ENCODE measurements at places on chromosomes 1 and 21.

- no peak for DNase-seq
Observed at GRCh38 chr21:44931501-44932407, 8.1 kb upstream of the SLX9 start.

GRCh38 chr1:7960165-7960564 is 1.3 kb upstream of the PARK7 start:
- DNase-seq = no peak

DNA sequence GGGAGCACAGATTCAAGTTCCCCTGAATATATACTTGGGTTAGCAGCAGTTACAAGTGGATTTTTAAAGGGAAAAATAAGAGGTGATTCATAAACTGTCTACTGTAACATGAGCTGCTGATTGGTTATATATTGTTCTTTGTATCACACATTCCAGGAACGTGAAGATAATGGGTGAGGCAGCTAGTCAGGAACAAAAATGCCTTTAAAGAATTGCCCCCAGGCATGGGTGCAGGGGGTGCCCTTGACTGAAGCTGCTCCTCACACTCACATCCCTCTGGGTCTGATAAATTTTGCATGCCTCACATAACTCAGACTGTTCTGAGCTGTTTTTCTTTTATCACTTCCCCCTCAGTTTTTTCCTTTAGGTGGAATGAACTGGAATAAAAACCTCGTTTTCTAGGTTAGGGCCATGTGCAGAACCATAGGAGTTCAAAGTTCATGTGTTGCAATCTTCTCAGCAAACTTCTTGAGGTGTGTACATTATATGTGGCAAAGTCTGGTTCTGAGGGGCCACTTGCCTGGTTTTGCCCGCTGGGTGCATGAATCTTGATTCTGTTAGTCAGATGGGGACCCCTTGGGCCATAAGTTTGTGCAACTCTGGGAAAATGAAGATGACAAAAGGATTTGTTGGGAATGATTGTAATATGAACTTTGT is 21.1 kb downstream of the TBX19 start:
- no peak for DNase-seq

DNA sequence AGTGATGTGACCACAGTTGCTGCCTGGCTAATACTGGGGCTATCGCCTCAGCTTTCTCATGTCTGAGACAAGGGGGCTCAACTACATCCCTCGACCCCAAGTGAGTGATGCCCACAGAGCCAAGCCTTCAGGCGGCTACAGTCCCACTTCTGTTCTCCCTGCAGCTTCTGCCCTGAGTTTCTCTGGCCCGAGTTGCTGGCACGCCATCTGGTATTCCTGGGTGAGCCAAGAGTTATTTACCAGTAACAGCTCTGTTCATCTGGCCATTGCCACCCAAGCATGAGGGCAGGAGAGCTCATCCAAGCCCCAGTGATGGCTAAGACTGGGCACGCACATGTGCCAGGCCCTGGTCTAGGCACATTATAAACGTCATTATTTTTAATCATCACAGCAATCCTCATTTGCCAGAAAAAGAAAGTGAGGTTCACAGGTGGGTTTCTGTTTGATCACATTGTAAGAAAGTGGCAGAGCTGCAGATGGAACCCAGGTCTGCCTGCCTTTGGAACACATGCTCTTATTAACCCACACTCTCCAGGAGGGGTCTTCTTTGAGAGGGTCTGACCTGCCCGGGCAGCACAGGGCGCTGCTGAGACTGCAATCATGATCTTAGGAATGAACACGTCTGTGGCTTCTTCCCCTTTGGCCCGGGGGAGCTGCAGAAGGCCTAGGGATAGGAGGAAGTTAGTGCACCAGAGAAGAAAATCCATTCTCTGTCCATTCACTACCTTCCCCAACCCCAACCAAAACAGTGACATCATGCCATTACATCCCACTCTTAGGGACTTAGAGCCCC is 27.5 kb downstream of the KCND3 start:
- DNase-seq = no peak

DNA sequence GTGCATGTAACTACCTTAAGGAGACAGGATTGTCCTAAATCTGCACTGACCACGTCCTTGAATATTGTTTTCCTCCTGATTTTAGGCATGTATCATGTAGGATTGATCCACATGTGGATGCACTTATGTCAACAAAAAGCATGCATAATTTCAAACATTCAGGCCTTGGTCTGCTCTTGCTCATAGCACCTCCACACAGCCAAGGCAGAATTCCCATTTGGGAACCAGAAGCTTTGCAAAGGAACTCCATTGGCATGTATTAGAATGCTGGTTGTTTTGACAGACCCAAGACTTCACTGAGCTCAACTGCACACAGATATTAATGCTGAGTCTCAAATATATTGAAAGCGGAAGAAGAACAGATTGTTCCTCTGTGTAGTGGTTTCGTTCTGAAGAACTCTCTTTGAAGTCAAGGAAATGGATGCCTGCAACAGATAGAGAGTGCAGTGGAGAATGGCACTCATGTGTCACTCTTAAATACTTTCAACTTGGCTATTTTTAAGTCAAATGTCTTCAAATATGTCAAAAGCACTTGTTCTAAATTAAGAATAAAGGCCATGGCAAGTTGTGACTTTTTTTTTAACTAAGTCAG is 387.6 kb downstream of the LTN1 start:
- DNase-seq = no peak
